ENCODE measurements at places on chromosomes 3 and 15.

DNA sequence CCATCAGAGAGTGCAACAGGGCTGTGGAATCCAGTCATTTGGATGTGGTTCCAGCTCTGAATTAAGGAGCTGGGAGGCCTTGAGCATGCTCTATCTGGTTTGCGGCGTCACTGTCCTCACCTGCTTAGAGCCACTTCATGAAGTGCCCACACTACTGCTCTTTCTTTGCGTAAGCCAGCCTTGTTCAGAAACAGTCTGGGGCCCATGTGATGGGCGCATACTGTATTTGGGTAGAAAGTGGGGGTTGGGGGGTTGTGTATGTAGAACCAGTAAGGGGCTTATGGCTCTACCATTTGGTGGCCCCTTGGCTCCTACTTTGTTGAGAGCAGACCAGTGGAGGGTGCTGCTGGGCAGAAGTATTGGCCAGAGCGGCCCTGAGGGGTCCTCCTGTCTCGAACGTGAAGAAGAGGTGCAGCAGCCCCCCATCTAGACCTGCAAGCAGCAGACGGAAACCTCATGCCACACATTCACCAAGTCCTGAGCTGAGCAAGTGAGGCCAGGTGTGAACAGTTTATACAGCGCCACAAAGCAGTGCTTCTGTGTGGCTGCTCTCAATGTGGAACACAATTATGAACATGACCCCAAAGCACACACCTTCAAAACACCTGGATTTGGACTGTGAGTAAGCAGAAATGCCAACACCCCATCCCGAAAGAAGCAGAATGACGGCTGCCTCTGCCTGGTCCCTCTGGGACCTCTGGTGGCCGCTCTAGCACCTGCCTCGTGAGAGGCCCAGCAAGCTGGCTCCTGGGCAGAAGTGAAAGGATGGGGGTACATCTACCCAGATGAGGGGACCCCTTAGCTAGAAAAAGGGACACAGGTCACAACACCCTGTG is 26.6 kb downstream of the SRPRB start:
- DNase-seq, result no peak

DNA sequence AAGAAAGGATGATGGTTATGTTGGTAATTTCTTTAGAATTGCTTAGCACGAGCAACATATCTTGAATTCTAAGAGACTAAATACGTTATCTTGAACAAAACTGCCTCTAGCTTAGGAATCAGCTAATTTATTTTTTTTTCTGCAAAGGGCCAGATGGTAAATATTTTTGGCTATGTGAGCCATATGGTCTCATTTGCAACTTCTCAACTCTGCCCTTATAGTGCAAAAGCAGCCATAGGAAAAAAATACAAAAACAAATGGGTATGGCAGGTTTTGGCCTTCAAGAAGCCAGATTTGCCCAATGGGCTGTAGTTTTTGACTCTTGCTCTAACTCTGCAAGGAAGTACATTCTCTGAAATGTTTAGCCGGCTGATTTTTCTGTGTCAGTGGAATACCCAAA is 11.9 kb downstream of the OXSM start:
- no peak for DNase-seq

DNA sequence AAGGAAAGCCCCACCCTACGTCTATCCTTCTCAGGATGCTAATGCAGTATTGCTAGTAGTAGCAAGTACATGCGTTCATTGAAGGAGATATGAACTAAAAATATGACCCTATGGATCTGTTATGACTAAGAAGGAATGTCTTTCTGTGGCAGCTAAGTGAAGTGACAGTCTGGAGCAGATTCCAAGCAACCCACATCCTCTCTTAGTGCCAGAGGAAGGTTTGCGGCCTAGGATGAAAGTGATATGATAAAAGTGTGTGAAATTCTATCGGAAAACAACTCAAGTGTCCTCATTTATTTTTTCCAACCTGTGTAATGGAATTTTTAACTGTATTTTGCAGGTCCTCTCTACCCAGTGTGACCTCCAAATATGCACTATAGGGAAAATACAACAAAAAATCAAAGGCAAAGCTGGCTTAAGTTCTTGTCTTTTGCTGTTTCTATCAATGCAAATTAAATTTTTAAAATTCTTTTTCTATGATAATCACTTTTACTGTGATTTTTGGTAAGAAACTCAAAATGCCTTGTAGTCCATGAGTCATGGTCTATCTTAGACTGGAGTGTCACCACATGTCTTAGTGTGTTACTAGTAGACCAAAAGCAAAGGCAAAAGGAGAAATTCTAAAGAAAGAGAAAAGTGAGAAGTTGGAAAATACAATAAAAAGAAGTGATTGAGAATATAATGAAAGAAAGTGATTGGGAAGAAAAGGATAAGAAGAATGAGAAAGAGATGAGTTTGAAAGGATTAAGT is 161.2 kb upstream of the TMCO5A start:
- no peak for DNase-seq

GRCh38 chr3:5498981-5499380 is 311.5 kb downstream of the EDEM1 start:
- DNase-seq, result no peak

GRCh38 chr3:67335813-67336212 is 318.6 kb downstream of the SUCLG2 start:
- no peak for DNase-seq

DNA sequence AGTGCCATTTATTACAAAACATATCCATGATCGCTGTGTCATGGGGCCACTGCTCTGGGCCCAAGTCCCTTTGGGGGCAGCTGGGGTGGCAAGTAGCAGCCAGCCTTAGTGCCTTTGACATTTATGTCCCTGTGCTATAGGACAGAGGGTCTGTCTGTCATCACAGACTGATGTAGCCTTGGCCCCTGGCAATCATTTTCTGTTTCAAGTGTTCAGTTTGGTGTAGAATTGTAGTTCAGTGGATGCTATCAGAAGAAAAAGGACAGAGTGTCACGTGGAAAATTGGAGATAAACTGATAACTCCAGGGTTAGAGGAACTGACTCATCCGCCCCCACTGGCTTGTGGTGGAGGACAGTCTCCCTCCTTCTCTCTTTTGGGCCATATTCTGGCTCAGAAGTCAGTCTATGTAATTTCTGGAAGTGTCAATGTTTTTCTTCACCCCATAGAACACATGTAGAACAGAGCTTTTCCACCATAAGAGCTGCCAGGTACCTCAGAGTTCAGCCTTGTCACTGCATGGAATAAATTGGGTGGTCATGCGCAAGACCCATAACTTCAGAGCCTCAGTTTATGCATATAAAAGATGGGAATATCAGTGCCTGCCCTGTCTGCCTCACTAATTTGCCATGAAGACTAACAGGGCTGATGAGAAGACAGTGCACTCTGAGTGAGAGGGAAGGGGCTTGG is 4.5 kb upstream of the MRPS22 start:
- peak; percentile 60 for DNase-seq

DNA sequence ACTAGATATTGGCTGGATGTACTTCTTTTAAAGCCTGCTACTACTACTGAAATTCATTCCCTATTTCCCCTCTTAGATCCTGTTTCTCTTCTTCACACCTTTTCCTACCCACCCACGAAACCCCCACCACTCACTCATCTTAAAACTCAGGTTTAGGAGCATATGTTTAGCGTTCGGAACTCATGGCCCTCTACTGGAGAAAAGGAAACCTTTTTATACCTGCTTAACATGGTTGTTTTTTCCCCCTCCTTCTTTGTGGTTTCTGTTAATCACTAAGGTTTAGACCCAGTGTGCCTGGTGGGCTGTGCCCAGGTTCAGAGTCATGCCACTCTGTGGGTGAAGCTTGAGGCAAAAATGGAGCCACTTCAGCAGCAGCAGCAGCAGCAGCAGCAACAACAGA is 2.6 kb downstream of the ARID3B start:
- no peak for DNase-seq

GRCh38 chr15:78211189-78211921 is 23.0 kb downstream of the ACSBG1 start:
- no peak for DNase-seq

DNA sequence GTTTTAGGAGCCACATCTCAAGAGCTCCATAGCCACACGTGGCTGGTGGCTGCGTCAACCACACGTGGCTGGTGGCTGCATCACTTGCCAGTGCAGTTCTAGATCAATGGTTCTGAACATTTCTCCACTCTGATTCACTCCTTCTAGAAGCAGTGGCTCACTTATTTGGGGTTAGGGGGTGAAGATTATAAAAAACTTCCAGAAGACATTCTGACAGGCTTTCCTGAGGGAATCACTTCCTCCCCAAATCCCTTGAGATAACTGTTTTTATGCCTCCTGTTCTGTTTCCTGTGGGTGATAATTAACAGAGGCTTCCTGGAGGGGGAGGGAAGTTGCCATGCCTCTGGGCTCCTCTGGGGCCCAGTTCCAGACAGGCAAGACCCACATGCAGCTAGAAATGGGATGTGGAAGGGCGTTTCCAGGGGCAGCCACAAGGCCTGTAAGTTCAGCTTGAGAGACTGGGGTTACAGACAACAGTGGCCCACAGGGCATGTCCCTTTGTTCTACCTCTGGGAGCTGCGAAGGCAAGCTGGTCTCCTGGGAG is 23.6 kb downstream of the HEG1 start:
- no peak for DNase-seq

DNA sequence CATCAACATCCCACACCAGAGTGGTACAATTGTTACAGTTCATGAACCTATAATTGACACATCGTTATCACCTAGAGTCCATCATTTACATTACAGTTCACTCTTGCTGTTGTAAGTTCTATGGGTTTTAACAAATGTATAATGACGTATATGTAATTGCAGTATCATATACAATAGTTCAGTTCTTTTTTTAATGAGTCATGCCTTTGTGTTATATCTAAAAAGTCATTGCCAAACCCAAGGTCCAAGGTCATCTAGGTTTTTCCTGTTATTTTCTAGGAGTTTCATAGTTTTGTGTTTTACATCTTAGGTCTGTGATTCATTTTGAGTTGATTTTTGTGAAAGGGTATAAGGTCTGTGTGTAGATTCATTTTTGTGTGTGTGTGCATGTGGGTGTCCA is 160.9 kb upstream of the GALNT15 start:
- no peak for DNase-seq

Data from erythroblast (primary cell).